ENCODE measurements at places on chromosomes 3 and 15.

DNA sequence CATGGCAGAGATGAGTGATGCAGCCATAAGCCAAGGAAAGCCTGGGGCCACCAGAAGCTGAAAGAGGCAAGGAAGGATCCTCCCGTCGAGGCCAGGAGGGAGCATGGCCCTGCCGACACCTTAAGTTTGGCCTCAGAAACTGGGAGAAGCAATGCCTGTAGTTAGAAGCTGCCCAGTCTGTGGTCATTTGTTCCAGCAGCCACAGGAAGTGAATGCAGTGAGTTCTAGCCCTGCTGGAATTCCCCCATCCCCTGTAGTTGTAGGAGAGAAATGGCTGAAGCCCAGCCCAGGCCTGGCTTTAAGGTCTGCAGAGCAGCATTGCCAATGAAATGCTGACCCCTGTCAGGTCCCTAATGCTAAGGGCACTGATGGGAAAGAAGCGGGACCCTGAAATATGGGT is 12.2 kb upstream of the CHSY1 start:
- DNase-seq, result no peak

DNA sequence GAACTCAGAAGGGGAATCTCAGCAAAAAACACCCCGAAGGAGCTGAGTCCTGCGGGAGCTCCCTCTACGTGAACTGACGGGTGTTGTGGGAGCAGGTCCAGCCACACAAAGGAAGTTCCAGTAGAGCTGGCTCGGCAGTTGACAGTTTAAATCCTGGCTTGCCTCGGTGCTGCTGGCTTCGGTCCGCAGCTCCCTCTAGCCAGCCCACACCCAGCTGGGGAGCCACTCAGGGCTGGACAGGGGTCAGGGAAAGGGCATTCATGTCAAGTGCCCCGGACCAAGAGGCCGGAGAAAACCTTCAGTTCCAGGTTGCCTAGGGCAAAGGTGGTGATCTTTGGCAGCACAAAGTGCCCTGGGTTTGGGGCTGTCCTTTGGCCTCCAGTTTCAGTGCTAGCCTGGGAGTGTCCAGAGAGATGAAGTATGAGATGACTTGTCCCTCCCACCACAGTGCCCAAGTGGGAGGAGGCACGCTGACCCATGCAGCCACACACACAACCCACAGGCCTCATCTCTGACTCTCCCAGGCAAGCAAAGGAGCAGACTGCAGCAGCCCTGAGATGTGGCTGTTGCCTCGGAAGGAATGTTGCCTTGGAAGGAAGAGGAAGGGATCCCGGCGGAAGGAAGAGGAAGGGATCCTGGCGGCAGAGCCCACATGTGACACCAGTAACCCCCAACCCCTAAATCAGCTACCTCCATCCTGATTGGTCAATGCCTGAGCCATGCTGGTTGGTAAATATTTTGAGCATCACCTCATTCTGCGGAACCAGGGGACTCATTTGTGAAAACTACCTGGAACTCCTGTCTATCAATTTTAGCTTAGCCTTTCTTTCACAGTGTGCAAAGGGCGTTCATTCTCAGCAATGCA is 13.9 kb upstream of the ANPEP start:
- no peak for DNase-seq

DNA sequence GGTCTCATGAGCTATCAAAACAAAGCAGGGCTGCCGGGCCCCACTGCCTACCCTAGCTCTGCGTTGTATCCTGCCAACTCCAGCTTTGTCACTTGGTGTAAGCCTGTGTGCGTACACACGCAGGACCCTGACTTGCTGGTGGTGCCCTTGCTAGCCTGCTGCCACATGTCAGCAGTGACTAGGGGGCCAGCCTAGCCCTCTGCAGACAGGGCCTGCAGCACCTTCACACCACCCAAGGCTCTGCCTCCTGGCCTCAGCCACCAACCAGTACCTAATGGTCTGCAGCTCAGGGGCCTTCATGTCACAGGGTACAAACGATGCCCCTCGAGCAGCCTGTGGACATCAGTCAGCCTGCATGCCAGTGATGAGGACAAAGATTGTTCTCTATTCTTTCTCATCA is 30.1 kb upstream of the DUSP7 start:
- DNase-seq, result no peak

DNA sequence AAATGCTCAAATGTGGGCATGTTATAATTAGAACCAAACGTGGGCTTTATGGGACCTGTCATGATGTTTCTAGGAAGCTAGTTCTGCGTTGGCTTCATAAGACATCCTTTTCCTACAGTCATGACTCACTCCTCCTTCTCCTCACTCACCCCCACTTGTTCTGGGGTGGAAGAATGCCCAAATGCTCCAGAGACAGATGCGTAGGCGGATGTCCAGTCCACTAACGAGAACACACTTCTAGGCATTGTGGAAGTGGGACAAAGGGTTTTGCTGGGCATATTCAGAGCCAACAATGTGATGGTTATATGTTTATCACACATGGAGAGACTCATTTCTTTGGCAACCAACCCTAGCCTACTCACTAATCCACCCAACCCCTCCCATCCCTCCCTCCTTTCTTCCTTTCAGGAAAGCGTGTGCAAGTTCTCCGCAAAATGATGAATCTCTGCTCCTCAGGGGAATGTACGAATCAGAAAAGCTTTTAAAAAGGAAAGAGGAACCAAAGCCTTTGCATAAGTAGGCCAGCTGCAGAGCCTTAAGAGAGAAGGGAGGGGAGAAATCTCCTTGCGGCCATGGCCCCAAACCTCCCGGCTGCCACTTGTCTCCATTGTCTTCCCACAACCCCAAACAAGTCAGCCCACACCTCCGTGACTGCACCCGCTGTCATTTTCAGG is 123.0 kb upstream of the SPRED1 start:
- peak; percentile 88 for DNase-seq

GRCh38 chr3:72109327-72110259 is 324.6 kb upstream of the PROK2 start:
- DNase-seq, result no peak

DNA sequence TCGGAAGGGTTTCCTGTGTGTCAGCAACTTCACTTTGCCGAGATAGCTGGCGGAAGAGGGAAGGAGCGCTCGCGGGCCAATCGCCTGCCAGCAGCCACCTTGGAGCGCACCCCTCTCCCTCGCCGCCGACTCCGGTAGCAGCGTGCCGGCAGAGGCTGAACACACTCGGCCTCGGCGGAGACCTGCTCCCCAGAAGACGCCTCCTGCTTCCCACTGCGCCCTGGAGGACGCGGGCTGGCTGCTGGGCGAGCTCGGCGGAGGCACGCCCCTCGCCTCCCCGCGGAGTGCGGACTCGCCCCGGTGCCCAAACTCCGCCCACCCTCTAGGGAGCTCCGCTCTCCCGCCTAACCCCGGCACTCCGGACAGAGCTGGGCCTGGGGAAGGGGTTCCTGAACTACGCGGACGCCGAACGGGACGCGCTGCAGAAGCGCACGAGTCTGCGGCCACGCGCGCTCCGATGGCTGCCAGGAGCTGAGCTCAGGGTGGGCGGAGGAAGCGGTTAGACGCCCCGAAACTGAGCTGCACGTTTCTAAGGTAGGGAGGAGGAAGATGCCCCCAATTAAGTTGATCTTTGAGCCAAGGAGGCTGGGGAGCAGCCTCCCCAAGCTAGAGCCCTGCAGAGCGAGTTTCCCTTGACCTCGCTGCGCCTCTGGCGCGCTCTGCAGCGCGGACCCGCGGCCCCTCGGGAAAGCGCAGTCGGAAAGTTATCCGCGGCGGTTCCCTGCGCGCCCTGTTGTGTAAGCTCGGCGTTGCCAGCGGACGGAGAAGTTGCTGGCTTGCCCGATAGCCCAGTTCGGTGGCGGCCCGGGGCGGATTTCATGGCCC is at the start of gene P2RY1:
Gene P2RY1 (plus strand): TSS at position 356 of the 825 bp plus-strand sequence. CDS start 652 bp downstream, outside the sequence.
- peak; percentile 39 for DNase-seq

- DNase-seq, result no peak
These were observed 17.4 kb downstream of the PXYLP1 start for GRCh38 chr3:141249041-141249440.

DNA sequence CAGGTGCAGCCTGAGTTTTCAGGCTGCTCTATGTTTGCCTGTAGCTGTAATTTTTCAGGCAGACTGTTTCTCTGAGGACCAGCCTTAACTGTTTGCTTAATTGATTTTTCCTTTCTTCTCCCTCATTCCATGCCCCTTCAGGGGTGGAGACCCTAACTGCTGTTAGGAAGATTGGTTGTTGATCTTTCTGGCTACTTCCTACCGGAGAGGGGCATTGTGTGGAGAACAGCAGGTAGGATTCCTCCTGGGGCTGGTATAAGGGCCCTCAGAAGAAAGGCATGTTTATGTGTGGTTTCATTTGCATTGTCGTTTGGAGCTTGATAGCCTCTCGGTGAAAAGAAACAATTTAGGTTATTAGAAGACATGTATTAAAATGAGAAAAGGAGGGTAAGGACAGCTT is 56.9 kb upstream of the GOLGA6L2 start:
- no peak for DNase-seq

DNA sequence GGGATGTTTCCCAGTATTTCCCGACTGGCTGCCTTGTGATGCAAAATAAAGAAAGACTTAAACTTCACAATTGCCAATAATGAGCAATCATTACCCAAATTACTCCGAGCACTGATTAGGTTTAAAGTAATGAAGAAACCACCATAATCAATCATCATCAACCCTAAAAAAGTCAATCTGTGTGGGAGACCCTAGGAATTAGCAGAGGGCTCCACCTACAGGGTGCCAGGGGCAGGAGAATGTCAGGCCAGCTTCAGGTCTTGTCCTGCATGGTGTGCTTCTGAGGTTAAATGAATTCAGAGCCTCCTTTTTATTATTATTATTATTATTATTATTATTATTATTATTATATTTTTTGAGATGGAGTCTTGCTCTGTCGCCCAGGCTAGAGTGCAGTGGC is 478.0 kb upstream of the ARRDC4 start:
- no peak for DNase-seq

DNA sequence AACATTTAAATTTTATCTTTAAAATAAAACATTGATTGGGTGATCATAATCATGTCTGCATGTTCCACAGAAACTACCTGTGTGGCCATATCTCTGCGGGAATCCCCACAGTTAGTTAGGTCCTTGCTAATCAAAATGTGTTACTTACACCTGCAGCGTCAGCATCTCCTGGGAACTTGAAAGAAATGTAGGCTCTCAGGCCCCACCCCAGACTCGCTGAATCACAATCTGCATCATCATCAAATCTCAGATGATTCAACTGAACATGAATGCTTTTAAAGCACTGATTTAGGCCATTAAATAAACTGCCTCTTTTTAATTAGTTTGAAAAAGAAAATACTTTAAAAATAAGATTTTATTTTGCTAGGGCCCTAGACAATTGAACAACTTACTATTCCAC is 577.8 kb downstream of the PYDC2 start:
- DNase-seq, result no peak

GRCh38 chr3:11459186-11459824 is 184.4 kb downstream of the VGLL4 start:
- DNase-seq, result no peak

GRCh38 chr3:3059645-3060044 is 50.5 kb downstream of the IL5RA start:
- DNase-seq, result no peak

- DNase-seq, result no peak
These were observed 147.5 kb downstream of the NFKBIZ start for GRCh38 chr3:101996832-101997231.

DNA sequence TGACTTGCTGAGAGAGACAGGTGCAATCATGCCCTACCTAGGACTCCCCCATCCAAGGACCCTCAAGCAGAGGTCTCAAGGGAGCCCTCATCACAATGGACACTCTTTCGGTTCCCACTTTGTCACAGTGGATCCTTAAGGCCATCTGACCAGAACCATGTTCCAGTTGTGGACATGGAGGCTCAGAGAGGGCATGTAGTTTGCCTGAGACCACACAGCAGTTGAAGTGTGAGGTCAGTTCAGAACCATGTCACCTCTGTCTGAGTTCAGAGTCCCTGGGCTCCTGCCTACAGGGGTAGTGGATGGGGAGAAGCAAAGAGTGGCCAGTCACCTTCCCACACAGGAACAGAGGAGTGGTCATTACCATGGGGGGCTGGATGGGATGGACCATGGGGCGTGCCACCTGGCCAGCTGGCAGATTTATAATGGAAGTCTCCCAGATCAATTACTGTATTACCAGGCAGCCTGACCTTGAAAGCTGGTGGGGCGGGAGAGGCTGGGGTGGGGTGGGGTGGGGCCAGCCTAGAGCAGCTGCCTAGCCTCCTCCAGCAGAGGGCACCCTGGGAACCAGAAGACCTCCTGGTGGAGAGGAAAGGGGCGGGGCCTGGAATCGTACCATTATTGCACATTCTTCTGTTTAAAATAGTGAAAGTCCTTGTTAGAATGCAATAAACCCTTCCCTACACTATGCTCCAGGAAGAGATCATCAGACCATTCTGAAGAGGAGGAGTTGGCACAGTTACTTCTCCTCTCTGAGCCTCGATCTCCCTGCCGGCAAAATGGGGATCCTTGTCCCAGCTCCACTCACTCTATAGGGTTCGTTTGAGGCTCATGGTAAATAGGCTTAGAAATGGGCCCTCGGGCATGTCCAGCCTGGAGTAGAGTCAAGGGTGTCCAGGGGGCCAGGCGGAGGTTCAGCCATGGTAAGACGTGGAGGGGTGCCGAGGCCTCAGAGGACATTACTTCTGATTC is 26.9 kb upstream of the LINGO1 start:
- peak; percentile 2 for DNase-seq

DNA sequence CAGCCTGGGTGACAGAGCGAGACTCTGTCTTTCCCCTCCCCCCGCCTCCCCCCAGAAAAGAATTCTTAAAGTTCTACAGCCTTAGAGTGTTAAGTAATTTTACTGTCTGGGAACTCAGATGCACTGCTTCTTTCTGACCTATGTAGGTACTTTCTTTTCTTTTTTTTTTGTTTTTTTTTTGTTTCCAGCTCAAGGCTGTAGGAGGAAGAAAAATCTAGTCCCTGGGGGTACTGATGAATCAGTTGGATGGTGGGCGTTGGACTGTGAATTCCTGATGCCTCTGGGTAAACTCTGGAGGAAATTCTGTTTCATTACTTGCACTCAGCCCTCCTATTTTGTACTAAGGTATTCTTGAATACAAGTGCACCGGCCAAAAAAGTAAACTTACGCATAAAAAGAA is 10.8 kb downstream of the GHRL start:
- DNase-seq, result no peak

DNA sequence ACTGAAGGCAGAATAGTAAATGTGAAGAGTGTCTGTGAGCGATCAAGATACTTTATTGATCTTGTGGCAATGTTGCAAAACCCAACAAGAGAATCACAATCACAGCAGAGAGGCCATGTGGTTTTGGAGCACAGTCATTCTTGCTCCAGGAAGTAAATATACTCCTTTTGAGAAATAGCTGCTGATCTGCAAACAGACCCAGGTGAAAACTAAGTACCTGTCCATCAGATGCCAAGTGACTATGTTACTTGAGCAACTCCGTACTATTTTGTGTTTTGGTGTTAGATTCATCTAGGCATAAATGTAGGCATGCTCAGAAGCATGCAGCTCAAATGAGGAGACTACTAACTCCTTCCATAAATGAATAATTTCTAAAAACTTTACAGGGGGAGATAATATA is 627.9 kb downstream of the ZBBX start:
- DNase-seq, result no peak

Data from urinary bladder (tissue), 4 donors.